ENCODE measurements at places on chromosomes 13 and 19. TPM values are rescaled to one million over a fixed set of nuclear protein-coding genes. Genes with fewer than 3 reads are reported as not detected.

- no peak for DNase-seq
- no peak overlapping the region for H3K4me3 ChIP-seq
- no peak overlapping the region for H3K27ac ChIP-seq
- H3K4me1 ChIP-seq: no peaks in the 10 kb centered on the region
- H3K27me3 ChIP-seq: no peaks in the 10 kb centered on the region
- no peaks in the 10 kb centered on the region for H3K36me3 ChIP-seq
Measured at GRCh38 chr19:46488551-46488950, 7.1 kb downstream of the PNMA8B start.

The ATP4B gene
- not detected for total RNA-seq

GRCh38 chr13:33751151-33751550 lies 66.8 kb upstream of the RFC3 start:
- no peaks in the 10 kb centered on the region for H3K36me3 ChIP-seq
- DNase-seq: no peak
- H3K4me1 ChIP-seq: no peaks in the 10 kb centered on the region
- no peak overlapping the region for H3K27ac ChIP-seq
- H3K27me3 ChIP-seq: no peaks in the 10 kb centered on the region
- no peak overlapping the region for H3K4me3 ChIP-seq

DNA sequence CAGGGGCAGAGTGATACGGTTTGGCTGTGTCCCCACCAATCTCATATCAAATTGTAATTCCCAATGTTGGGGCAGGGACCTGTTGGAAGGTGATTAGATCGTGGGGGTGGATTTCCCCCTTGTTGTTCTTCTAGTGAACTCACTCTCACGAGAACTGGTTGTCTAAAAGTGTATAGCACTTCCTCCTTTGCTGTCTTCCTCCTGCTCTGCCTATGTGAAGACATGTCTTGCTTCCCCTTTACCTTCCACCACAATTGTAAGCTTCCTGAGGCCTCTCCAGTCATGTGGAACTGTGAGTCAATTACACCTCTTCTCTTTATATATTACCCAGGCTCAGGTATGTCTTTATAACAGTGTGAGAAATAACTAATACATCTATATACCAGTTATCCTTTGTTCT lies 706.4 kb upstream of the KLHL1 start:
- no peak for DNase-seq
- H3K4me3 ChIP-seq: no peak overlapping the region
- H3K27ac ChIP-seq: no peak overlapping the region
- H3K27me3 ChIP-seq: no peaks in the 10 kb centered on the region

- H3K27me3 ChIP-seq: no peaks in the 10 kb centered on the region
- no peaks in the 10 kb centered on the region for H3K4me1 ChIP-seq
- no peak for DNase-seq
- no peaks in the 10 kb centered on the region for H3K36me3 ChIP-seq
Measured at GRCh38 chr13:20369886-20370361, 137.8 kb upstream of the GJB6 start.

DNA sequence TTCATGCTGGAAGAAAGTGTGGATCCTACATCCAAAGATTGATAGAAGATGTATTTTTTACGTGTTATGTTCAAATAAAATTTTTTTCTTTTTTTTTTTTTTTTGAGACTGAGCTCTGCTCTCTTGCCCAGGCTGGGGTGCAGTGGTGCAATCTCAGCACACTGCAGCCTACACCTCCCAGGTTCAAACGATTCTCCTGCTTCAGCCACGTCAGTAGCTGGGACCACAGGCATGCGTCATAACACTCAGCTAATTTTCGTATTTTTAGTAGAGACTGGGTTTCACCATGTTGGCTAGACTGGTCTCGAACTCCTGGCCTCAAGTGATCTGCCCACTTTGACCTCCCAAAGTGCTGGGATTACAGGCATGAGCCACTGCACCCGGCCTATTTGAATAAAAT lies 65.7 kb downstream of the KLF12 start:
- H3K36me3 ChIP-seq: no peaks in the 10 kb centered on the region
- no peak overlapping the region for H3K4me3 ChIP-seq
- no peaks in the 10 kb centered on the region for H3K4me1 ChIP-seq
- H3K27me3 ChIP-seq: no peaks in the 10 kb centered on the region
- H3K27ac ChIP-seq: no peak overlapping the region

- H3K27me3 ChIP-seq: no peaks in the 10 kb centered on the region
- no peaks in the 10 kb centered on the region for H3K4me1 ChIP-seq
Measured at GRCh38 chr13:20373861-20374260, 141.7 kb upstream of the GJB6 start.

DNA sequence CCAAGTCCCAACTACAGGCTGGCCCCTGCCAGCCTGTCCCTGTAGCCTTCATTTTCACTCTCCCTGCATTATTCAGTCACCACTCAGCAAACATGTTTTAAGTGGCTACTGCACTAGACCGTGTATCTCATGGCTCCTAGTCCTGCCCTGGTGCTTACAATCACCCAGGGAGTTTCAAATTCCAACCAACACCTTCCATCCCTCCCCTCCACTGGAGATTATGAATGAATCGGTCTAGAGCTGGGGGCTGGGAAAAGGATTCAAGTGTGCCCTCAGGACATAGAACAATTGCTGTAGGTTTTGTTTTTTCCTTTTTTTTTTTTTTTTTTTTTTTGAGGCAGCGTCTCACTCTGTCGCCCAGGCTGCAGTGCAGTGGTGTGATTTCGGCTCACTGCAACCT lies 15.0 kb upstream of the TNFAIP8L1 start:
- peaks cover 9% of the 10 kb centered on the region for H3K4me1 ChIP-seq
- no peak overlapping the region for H3K27ac ChIP-seq
- no peak overlapping the region for H3K4me3 ChIP-seq
- H3K27me3 ChIP-seq: no peaks in the 10 kb centered on the region

The KLF5 gene
- total RNA-seq: 1.5 TPM

- no peak for DNase-seq
- H3K4me1 ChIP-seq: no peaks in the 10 kb centered on the region
- no peaks in the 10 kb centered on the region for H3K27me3 ChIP-seq
- no peak overlapping the region for H3K27ac ChIP-seq
Measured at GRCh38 chr19:31385744-31386143, 36.5 kb upstream of the TSHZ3 start.

The PSG11 gene
- not detected for total RNA-seq

Measured in Panc1 (cell line).